HS-5 (cell line): ENCODE measurements at places on chromosomes 5 and 9.
A peak's percentile ranks its signal among the peaks of the same experiment; 100 is the strongest.

GRCh38 chr9:114220061-114220541, 64.8 kb downstream of the COL27A1 start:
- DNase-seq: no peak

DNA sequence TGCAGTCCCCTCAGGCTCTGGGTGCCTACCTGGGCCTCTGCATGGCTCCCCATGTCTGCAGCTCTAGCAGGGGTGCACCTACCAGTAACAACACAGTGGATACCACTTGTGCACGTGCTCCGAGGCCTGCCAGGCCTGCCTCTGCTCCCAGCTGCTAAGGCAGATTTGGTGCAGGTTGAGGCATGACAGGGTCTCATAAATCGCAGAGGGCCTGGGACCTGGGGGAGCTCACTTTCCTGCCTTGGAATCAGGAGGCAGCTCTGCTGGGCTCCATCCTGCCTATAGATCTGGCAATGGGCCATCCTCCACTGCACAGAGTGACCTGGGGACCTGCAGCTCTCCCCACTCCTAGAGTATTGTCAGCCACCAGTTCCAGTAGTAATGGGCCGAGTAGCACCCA, 121.9 kb upstream of the CXCL14 start:
- no peak for DNase-seq

- DNase-seq: no peak
These were observed 244.7 kb downstream of the BNC2 start for GRCh38 chr9:16625811-16626210.

DNA sequence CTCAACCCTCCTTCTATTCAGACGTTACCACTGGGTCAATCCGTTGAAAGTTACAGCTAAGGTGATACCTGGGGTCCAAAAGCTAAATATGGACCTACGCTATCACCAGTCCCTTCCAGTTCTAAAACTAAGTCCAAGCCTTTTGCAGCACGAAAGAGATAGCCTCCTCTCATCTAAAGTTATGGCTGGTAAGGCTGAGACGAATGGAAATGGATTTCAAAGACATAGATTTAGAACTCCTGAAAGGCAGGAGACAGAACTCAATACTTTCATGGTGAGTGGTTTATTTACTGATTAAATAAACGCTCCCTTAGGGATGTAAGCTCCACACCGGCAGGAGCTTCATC, 751 bp upstream of the RIC1 start:
- no peak for DNase-seq

GRCh38 chr9:126805554-126806262, 868 bp downstream of the ZBTB43 start:
- DNase-seq: peak; percentile 49
